C1 segment of cervical spinal cord (tissue), 14 donors: ENCODE measurements at places on chromosomes 5 and 9.

- DNase-seq = no peak
Observed at GRCh38 chr5:61026004-61026403, 81.0 kb downstream of the NDUFAF2 start.

DNA sequence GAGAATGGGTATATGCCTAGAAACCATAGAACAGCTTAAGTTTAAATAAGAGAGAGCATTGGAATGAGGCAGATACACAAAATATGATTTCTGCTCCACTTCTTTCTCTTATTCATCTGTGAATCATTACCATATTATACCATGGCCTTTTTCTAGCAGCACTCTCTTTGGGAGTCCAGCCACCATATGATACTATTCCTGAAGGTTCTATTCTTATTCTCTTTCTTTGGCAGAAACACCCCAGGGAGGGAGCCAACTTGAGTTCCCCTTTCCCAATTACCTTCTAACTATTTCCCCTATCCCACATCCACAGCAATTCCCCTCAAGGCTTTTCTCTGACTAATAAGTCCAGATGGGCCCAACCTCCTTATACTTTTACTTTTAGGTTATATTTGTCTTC, 55.9 kb downstream of the NDUFAF2 start:
- DNase-seq = no peak

DNA sequence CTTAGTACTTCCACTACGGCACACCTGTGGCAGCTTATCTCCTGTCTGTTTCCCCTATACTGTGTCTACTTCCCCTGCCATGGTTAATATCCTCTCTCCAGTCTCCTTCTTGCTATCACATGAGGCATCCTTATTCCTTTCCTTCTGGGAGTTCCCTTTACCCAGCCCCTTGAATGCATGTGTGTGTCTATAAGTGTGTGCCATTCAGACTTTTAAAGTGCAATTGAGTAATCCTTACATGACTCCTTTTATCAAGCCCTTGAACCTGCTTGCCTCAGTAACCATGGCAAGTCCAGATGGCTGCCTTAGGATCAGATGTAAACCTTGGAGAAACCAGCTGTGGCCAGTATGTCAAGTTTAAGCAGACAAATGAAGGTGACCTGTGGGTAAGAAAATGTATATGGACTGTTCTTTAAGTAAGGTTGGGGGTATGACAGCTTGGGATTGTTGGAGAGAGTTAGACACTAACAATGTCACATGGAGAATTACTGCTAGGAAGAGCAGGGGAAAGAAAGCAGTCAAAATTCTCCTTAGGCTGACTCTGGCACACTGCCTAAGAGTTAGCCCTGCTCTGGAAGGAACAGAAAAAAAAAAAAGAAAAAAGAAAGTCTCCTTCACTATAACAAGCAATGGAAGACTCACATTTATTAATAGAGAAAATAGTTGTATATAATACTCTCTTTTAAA, 142.1 kb downstream of the HINT1 start:
- DNase-seq = no peak

DNA sequence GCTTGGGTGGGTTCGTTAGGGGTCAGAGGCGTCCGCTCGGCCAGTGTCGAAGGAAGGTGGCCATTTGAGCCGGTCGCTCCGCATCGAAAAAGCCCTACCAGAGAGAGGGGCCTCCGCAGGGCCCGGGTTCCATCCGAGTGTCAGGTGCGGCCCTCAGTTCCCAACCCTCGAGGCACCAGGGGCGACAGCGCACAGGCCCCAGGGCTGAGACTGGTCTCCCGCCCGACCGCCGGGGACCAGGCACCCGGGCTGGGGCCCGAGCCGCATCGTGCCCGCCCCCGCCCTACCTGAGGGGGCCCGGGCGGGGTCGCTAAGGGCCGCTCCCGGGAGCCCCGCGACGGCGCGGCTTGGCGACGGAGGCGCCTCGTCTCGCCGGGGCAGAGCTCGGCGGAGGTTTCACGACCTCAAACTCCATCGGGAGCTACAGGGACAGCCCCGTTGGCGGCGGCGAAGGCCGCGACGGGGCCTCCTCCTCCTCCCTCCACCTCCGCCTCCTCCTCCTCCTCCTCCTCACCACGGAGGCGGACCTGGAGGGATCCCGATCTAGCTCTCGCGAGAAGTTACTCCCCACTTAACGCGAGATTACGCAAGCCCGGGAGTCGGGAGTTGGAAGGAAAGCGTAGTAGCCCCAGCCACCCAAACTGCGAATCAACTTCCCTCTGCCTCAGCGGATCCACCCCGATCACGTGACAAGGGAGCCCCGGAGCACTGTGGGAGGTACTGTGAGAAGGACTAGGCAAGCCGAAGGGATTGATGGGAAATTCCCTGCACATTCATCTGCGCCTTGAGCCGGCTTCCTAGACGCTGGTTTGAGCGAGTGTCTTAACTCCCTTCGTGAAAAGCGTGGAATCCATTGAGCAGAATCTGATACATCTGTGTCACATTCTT, at the start of gene RC3H2:
Gene RC3H2 (minus strand): TSS at position 537 of the 888 bp plus-strand sequence. CDS start 7,850 bp downstream, outside the sequence.
- DNase-seq = peak; percentile 95

DNA sequence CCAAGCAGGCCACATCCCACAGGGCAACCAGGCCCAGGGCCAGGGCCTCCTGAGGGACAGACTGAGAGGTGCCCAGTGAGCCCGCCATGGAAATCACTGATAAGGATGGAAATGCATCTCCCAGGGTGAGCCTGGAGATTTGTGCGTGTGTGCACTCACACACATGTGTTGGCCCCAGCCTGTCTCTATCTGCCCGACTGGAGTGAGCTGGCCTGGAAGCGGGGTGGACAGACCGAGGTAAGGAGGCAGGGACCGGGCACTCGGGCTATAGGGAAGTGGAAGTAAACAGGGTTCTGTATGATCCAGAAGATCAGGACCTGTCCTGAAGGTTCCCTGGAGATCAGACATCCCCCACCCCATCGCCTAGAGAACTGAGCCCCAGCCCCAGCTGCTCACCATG, 17.4 kb downstream of the GFI1B start:
- no peak for DNase-seq

- no peak for DNase-seq
Observed at GRCh38 chr5:133652951-133653759, 40.8 kb upstream of the FSTL4 start.

- no peak for DNase-seq
Observed at GRCh38 chr5:174900240-174900865, 176.0 kb downstream of the MSX2 start.

GRCh38 chr5:38615981-38616451, 59.6 kb upstream of the LIFR start:
- DNase-seq = no peak

GRCh38 chr9:89745601-89746376, 141.0 kb downstream of the GADD45G start:
- DNase-seq = no peak

DNA sequence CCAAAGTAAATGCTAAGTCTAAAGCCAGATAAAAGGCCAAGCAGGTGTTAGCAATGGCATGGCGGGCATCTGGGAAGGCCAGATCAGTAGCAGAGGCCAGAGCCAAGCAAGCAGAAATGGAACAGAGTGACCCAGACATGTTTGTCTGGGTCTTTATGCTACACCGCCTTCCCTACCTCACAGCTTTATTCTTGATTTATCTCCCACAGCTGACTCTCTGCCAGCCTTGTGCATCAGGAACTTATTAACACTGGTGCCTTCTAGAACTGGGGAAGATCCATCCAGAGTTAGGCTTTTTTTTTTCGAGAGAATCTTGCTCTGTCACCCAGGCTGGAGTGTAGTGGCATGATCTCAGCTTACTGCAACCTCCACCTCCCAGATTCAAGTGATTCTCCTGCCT, 112.5 kb upstream of the SLC44A1 start:
- DNase-seq = no peak

DNA sequence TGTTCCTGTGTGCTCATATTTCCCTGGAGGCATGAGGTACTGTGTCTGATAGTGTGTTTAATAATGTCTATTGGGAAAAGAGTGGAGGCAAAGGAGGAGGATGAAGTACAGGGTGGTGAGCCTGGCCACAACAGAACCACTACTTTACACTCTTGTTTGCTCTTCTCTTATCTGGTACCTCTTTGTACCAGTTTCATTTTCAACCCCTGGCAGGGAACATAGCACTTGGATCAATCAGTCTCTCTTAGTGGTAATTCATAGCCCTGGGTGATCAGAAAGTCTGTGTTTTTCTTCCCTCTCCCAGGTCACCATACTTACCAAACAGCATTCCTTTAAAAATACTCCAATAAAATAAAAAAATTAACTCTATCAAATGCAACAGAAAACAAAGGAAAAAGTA, 105.4 kb downstream of the DMRT2 start:
- DNase-seq = no peak

DNA sequence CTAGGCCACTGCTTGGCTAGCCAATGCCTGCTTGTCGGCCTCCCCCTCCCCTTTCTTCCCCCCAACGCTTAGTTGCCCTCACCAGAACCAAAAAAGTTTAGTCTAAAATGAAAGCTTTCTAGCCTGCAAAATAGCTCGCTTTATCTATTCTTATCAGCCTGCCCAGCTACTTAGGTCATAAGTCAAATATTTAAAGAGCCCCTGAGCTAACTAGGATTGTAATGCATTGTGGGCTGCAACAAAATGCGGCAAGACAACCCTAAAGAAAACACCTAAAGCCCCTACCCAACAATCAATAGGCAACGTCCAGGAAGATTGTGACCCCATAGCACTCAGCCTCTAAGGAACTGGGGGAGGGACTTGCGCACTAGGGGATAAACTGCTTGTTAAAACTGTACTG, 38.6 kb upstream of the PCSK5 start:
- no peak for DNase-seq

- no peak for DNase-seq
Observed at GRCh38 chr5:54519509-54519876, 1.9 kb downstream of the SNX18 start.

- DNase-seq = no peak
Observed at GRCh38 chr9:131706608-131706970, 33.3 kb downstream of the RAPGEF1 start.

DNA sequence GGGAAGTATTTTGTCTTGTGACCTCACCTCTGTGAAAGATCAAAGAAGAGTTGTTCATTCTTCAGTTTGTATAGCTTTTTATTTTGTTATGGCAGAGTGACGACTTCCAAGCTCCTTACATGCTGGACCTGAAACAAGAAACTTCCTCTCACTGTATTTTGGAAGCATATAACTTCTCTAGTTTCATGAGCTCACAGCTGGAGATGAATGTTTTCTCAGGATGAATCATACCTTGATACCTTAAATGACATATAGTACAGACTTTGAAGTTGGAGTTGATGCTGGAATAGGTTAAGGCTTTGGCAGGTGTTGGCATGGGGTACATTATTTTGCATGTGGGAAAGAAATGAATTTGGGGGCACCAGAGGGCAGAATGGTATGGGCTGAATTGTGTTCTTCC, 112.5 kb downstream of the SLC25A46 start:
- DNase-seq = no peak

- DNase-seq = peak; percentile 20
Observed at GRCh38 chr5:170565072-170565471, 61.3 kb downstream of the KCNIP1 start.

- DNase-seq = peak; percentile 38
Observed at GRCh38 chr5:180172447-180173197, 36.4 kb downstream of the RASGEF1C start.

GRCh38 chr9:18245911-18246310, 228.0 kb upstream of the ADAMTSL1 start:
- no peak for DNase-seq

GRCh38 chr9:134267881-134268724, 58.2 kb upstream of the RXRA start:
- DNase-seq = no peak

GRCh38 chr9:89434636-89435035, 63.3 kb downstream of the SEMA4D start:
- DNase-seq = no peak

DNA sequence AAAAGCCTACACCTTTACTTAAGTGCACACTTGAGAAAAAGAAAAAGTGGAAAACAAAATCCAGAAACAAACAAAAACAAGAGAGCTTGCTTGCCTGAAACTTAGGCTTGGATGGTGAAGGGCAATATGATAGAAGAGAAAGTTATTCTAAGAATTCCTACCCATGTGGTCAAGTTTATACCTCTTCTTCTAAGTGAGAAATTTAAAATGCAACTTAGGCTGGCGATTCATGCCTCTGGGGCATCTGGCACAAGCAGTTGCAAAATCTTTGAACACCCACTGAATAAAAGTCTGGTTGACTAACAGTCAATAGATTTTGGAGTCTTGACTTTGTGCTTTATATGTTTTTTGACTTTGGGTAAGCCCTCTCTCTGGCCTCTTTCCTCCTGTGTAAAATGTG, 239.6 kb downstream of the KDM4C start:
- DNase-seq = no peak

DNA sequence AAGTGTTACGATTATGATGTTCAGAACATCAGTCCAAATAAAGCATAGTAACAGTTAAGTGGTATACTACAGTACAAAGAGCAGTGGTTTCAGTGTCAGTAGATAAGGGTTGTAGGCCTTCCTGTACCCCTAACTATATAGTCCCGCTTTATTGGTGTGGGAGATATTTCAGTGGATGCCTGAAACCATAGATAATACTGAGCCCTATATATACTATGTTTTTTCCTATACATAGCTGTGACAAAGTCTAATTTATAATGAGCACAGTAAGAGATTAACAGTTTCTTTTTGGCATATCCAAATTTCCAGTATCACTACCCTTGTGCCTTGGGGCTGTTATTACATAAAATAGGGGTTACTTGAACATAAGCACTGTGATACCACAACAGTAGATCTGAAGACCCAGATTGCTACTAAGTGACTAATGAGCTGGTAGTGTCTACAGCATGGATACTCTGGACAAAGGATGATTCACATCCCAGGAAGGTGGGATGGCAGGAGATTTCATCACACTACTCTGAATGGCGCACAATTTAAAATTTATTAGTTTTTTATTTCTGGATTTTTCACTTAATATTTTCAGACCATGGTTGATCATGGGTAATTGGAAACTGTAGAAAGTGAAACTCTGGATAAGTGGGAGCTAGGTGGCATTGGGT, 119.3 kb downstream of the RPS23 start:
- DNase-seq = no peak

- DNase-seq = no peak
Observed at GRCh38 chr9:107693625-107694326, 204.2 kb upstream of the KLF4 start.

- DNase-seq = no peak
Observed at GRCh38 chr9:90449213-90449925, 193.3 kb downstream of the DIRAS2 start.

DNA sequence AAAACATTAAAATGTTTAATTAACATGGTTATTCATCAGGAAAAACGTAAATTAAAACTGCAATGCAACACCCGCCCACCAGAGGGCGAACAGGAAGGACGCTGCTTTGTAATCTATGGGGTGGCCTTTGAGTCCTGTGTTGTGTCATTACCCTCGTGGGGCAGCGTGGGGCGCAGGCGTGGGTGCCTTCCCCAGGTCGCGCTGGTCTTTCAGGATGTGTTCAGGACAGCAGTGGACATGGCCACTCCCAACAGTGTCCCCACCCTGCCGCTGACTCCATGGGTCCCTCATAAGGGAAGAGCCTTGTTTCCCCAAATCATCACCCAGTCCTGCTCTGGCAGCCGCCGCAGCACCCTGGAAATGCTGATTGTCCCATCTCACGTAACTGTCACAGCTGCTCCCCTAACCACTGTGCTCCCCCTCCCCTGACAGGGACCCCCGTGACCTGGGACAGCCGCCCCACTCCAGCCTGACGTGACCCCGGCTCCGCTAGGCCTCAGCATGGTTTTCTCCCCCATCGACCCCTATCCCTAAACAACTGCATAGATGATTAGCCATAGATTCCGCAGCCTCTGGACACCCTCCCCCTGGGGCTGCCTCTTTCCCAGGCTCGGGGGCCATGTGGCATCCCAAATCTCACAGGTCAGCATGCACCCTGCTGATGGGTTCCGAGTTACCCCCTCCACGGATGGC, 36.4 kb downstream of the GLT6D1 start:
- no peak for DNase-seq
